ENCODE measurements at places on chromosomes 5 and 9.

DNA sequence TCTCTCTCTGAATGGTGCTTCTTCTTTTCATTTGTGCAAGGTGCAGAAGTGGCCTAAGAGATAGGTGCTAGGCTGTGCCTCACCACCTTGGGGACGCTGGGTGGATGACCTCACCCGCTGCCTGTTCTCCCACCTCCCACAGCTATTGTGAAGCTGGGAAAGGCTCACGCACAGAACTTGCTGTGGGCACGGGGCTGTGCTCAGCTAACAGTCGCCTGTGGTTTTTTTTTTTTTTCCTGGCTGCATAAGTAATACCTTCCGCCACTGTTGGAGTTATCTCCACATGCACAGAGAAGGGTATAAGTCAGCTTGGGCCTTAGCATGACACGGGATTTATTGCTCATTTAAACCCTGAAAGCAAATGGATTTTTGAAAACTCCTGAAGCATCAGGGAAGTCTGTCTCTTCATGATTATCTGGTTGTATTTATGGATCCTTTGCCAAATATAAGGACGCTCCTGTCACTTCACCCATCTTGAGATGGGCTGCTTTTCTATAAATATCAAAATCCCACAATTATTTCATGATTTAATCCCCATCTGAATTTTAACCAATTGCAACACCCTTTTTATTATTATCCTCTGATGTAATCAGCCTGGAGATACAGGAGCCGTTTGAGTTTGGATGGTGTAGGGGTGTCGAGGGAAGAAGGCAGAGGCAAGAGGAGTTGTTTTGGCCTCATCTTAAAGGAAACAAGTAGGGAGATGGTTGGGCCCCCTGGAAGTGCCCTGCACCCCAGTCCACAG is 9.0 kb downstream of the DBH start:
- no peak for DNase-seq

DNA sequence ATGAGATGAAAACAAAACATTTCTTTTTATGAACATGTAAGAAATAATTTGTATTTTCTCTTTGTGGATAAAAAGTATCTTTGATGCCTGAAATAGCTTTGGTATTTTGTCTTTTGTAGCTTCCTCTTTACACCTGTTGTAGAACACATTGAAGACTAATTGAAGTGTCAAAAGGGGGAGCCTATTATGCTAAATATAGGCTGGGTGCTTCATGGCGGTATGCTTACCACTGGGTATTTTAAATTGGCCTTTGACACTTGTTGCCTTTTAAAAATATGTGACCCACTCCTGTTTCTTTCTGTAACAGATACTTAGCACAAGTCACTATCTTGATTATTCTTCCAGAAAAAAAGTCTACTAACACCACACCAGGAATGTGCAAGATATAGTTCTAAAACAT is 226.4 kb downstream of the KIAA0825 start:
- no peak for DNase-seq

- peak; percentile 17 for DNase-seq
These were observed 139.2 kb upstream of the PALM2AKAP2 start for GRCh38 chr9:109640580-109641371.

DNA sequence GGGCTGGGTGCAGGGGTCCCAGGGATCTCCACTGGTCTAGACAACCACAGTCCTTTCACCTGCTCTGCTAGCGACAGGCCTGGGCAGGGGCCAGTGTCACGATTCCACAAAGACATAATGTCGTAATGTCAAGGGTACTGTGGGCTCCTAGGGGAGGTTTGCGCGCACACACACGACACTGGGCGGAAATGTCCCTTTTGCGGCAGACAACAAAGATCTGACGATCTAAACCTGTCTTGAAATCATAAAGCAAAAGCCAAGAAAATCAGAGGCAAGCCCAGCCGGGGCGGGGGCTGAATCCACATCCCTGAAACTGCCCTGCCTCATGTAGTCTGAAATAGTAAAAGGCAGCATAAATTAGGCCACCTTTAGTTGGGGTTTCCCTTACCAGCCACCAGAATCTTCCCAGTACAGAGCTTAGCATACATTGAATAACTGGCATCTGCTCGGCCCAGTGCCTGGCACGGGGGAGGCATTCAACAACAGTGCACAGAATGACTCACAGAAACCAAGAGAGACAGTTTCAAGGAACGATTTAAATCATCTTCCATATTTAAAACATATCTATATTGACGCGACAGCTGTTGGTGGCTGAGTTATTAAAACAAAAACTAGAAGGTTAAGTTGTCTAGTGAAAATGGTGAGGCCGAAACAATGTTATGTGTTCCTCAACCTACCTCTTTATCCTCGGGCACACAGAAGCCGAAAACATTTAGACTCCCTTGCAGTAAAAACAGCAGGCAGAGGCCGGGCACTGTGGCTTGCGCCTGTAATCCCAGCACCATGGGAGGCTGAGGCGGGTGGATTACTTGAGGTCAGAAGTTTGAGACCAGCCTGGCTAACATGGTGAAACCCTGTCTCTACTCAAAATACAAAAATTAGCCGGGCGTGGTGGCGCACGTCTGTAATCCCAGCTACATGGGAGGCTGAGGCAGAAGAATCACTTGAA is 151.0 kb downstream of the MYO10 start:
- DNase-seq, result no peak

- DNase-seq, result no peak
These were observed 81.3 kb downstream of the STK10 start for GRCh38 chr5:172106511-172107356.

GRCh38 chr9:99690573-99690972 is 131.1 kb upstream of the NR4A3 start:
- no peak for DNase-seq

DNA sequence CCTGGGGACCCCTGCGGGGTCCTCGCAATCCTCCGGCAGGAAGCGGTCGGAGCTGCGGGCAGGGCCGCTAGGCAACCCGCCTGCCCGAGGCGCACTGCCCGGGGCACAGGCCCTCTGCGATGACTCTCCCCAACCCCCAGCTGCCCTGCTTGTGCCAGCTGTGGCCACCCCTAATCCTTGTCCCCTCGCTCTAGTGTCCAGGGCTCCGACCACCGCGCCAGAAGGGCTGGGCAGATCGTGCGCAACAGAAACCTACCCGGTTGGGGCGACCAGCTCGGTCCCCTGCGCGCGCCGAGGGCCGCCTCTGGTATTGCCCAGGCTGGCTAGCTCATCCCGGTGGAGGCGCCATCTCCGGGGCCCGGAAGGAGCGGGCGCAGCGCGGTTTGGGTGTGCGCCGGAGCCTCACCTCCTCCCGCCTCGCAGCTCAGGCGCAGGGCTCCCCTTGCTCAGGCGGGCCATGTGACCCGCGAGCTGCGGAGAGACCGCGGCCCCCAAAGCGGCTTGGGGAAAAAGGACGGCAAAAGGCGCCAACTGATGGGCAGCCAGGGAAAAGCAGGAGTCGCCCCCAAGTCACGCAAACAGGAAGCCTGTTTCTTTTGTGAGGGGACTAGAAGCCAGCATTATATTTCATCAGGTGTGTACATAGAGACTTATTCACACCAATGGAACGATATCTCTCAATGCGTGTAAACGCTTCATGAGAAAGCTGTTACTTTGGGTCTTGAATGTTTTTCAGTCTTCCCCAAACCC is 46.8 kb upstream of the RNF20 start:
- no peak for DNase-seq

- no peak for DNase-seq
These were observed 313.9 kb upstream of the TLE4 start for GRCh38 chr9:79257790-79258351.

DNA sequence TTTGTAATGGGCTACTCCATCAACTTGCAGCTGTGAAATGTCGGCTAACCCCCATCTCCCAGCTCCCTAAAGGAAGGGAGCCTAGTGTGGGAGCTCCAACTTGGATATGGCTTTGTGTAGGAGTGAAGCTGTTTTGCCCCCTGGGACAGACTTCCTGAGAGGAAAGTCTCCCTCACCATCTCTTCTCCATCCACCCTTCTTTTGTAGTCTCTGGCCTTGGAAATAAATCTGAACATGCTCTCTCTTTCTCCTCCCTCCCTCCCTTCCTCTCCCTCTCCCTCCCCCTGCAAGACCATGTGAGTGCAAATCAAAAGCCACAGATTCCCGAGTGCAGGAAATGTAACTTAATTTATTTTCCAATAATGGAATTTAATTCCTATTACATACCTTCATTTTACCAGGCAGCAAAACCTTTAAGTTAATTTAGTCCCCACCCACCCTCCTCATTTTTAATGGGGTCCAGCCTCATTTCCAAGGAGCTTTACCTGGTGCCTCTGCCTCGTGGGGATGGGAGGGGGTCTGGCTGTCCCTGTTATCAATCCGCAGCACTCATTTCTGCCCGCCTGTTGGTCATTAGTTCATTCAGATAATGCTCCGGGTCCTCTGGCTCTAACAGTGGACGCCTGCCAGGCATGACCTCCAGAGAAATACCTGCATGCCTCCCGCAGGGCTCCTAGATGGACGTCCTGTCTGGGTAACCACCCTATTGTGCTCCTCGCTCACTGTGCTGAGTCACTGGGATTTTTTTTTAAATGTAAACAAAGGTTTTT is 122.9 kb upstream of the TAF11L2 start:
- no peak for DNase-seq

DNA sequence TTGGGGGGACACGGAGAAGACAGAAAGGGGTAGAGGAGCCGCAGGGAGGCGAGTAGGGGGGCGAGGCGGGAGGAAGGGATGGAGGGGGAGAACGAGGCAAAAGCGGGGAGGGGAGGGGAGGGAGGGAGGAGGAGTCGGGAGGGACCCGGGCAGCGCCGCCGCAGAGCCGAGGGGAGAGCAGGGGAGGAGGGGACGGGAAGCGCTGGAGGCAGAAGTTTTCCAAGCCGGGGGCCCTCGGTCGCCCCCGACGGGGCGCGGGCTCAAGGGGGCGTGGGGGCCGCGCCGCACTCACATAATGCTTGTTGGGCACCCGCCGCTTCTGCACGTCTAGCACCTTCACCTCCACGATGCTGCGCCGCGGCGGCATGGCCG is 353 bp downstream of the SH3PXD2B start:
- no peak for DNase-seq

DNA sequence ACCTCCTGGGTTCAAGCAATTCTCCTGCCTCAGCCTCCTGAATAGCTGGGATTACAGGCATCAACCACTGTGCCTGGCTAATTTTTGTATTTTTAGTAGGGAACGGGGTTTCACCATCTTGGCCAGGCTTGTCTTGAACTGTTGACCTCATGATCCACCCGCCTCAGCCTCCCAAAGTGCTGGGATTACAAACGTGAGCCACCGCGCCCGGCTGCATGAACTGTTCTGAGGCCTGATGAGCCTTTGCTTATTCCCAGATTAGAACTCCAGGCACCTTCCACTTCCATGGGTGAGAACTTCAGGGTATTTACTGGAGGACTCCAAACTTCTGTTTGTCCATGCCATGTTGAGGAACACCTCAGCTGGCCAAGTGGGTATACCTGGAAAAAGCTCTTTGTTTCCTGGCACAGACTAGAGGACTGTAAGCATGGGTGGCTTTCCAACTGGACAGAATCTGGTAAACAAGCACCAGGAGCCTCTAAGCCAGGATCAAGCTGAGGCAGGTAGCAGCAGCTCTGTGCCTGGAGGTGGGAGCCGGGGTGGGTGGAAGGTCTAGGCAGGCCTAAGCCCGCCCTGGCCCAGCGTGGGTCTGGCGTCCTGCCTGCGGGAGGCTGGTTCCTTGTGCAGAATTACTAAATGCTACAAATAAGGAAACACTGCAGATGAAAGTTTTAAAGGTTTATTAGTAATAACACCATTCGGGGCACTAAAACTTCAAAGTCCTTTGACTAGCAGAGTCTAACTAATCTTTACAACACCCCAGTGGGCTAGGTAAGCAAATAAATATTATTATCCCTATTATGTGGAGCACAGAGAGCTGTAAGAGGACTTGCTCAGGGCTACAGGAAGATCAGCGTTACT is 78.4 kb downstream of the SEMA5A start:
- DNase-seq, result no peak

GRCh38 chr5:150235500-150235854 is 45.6 kb downstream of the SLC6A7 start:
- no peak for DNase-seq

GRCh38 chr5:54332720-54333119 is 22.3 kb upstream of the ARL15 start:
- no peak for DNase-seq

- peak; percentile 36 for DNase-seq
These were observed 198.8 kb upstream of the EFNA5 start for GRCh38 chr5:107869438-107870115.

- DNase-seq, result no peak
These were observed 11.8 kb upstream of the ADAMTS2 start for GRCh38 chr5:179357031-179357430.

- DNase-seq, result no peak
These were observed 1662.4 kb upstream of the ACO1 start for GRCh38 chr9:30722065-30722464.

GRCh38 chr9:27385606-27386322 is 88.8 kb upstream of the EQTN start:
- DNase-seq, result no peak

- DNase-seq, result no peak
These were observed at the start of gene TMEM252 for GRCh38 chr9:68540712-68541535. Gene TMEM252 (minus strand): TSS chr9:68540883. CDS start chr9:68540814, 69 bp downstream.

- DNase-seq, result no peak
These were observed 36.2 kb upstream of the ADAM19 start for GRCh38 chr5:157611571-157612476.

- DNase-seq, result no peak
These were observed 123.2 kb downstream of the RMI1 start for GRCh38 chr9:84103651-84104377.

DNA sequence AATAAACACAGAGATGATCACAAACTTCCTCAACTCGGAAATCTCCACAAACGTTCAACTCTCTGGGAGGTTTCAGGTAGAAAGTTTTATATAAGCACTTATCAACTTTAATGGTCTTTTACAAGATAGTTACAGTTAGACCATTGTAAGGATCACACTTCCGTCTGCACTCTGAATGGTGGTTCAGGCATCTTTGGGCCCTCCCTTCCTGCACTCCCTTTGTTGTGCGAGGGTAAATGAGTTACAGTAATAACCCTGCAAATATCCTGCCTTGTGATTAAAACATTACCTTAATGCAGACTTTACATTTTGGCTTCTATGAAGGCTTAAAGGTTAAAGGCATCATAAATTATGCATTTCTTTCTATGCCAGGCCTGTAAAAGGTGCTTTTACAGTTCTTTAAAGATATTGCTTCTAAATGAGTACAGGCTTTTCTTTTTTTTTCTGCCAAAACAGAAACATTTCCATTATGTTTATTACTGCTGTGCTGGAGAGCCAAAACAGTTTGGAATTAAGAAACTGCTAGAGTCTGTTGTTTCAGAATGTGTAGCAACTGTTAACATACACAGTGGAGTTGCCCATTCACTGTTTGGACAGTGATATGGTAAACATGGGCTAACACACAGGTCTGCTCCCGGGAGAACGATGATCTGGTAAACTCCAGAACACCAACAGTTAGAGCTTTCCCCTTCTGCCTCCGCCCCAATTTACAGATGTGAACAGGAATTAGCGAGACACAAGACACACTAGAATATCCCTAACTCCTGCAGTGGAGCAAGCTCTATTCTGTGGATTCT is 1.1 kb downstream of the PRUNE2 start:
- no peak for DNase-seq

- DNase-seq, result no peak
These were observed 209.2 kb downstream of the DIRAS2 start for GRCh38 chr9:90433398-90433941.

GRCh38 chr9:134568116-134568515 is 73.5 kb upstream of the COL5A1 start:
- no peak for DNase-seq
